Kidney (tissue), 22 donors: ENCODE measurements at places on chromosomes 1 and 21. TPM values are rescaled to one million over a fixed set of nuclear protein-coding genes. Genes with fewer than 3 reads are reported as not detected.

The DDX59 gene
- total RNA-seq, result 20.8 TPM

The PLPPR5 gene
- total RNA-seq, result 0.09 TPM

The GBP1 gene
- 17.9 TPM for total RNA-seq

The ARHGAP29 gene
- 145 TPM for total RNA-seq

The SPATA1 gene
- 2.5 TPM for total RNA-seq

The TRABD2B gene
- 62.0 TPM for total RNA-seq

The HPCAL4 gene
- 5.2 TPM for total RNA-seq

The OLFML3 gene
- 13.5 TPM for total RNA-seq

The HTR6 gene
- not detected for total RNA-seq

The RXRG gene
- 0.44 TPM for total RNA-seq

The TESK2 gene
- total RNA-seq, result 2.7 TPM

GRCh38 chr1:46553506-46553905, 2.1 kb upstream of the KNCN start:
- no peak overlapping the region for H3K27ac ChIP-seq
- no peaks in the 10 kb centered on the region for H3K4me1 ChIP-seq
- no peaks in the 10 kb centered on the region for H3K27me3 ChIP-seq
- no peak for DNase-seq
- no peak overlapping the region for H3K4me3 ChIP-seq

- H3K27ac ChIP-seq, result peak overlapping the region; percentile 86
- H3K4me1 ChIP-seq, result peaks cover 10% of the 10 kb centered on the region
Measured at GRCh38 chr1:36305915-36306209, 306 bp upstream of the SH3D21 start.

GRCh38 chr21:29583424-29583924, 284.8 kb downstream of the BACH1 start:
- H3K27me3 ChIP-seq, result no peaks in the 10 kb centered on the region
- DNase-seq, result no peak

- no peaks in the 10 kb centered on the region for H3K36me3 ChIP-seq
- H3K27ac ChIP-seq, result no peak overlapping the region
- no peaks in the 10 kb centered on the region for H3K4me1 ChIP-seq
- no peaks in the 10 kb centered on the region for H3K27me3 ChIP-seq
- no peak for DNase-seq
- no peak overlapping the region for H3K4me3 ChIP-seq
Measured at GRCh38 chr1:218886101-218886871, 287.4 kb upstream of the LYPLAL1 start.

GRCh38 chr1:7425771-7426170, 345.3 kb upstream of the VAMP3 start:
- H3K27me3 ChIP-seq, result no peaks in the 10 kb centered on the region
- H3K27ac ChIP-seq, result no peak overlapping the region
- H3K4me3 ChIP-seq, result no peak overlapping the region

DNA sequence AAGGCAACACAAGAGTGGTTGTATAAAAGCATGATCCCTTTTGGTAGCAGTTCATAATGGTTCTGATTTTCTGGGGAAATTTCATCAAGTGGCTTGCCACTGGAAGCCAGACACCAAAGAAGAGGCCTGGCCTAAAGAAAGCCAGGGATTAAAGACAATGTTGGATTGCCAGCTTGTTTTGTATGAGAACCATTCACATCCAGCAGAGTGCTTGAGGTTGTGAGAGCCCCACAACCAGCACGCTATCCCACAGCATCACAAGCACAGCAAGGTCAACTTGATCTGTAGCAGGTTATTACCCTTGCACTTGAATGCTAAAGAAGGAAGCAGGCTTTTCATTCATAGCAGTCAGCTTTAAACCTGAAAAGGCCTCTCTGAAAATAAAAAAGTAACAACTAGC, 399.8 kb downstream of the PLPP3 start:
- no peak overlapping the region for H3K27ac ChIP-seq
- no peaks in the 10 kb centered on the region for H3K36me3 ChIP-seq
- H3K27me3 ChIP-seq, result no peaks in the 10 kb centered on the region
- no peak for DNase-seq
- no peaks in the 10 kb centered on the region for H3K4me1 ChIP-seq
- H3K4me3 ChIP-seq, result no peak overlapping the region

- H3K27me3 ChIP-seq, result no peaks in the 10 kb centered on the region
- H3K36me3 ChIP-seq, result no peaks in the 10 kb centered on the region
- H3K4me1 ChIP-seq, result peaks cover 2% of the 10 kb centered on the region
- no peak overlapping the region for H3K4me3 ChIP-seq
Measured at GRCh38 chr1:206812471-206812870, 40.2 kb upstream of the IL10 start.

GRCh38 chr1:206580438-206581113, 31.7 kb downstream of the EIF2D start:
- no peaks in the 10 kb centered on the region for H3K36me3 ChIP-seq
- H3K4me3 ChIP-seq, result no peak overlapping the region
- DNase-seq, result no peak
- H3K27me3 ChIP-seq, result no peaks in the 10 kb centered on the region
- peaks cover 4% of the 10 kb centered on the region for H3K4me1 ChIP-seq

GRCh38 chr1:203290261-203291089, 14.8 kb upstream of the BTG2 start:
- peaks cover 55% of the 10 kb centered on the region for H3K4me1 ChIP-seq
- no peaks in the 10 kb centered on the region for H3K27me3 ChIP-seq
- DNase-seq, result peak; percentile 97
- H3K27ac ChIP-seq, result peak overlapping the region; percentile 92
- H3K4me3 ChIP-seq, result peak overlapping the region; percentile 39
- no peaks in the 10 kb centered on the region for H3K36me3 ChIP-seq

- H3K36me3 ChIP-seq, result no peaks in the 10 kb centered on the region
- H3K4me1 ChIP-seq, result no peaks in the 10 kb centered on the region
- H3K4me3 ChIP-seq, result no peak overlapping the region
- no peaks in the 10 kb centered on the region for H3K27me3 ChIP-seq
- no peak overlapping the region for H3K27ac ChIP-seq
Measured at GRCh38 chr1:171397851-171398469, 84.0 kb downstream of the FMO4 start.

- no peak overlapping the region for H3K4me3 ChIP-seq
- no peaks in the 10 kb centered on the region for H3K36me3 ChIP-seq
- H3K27me3 ChIP-seq, result no peaks in the 10 kb centered on the region
Measured at GRCh38 chr1:29655145-29655544, 418.8 kb downstream of the PTPRU start.

DNA sequence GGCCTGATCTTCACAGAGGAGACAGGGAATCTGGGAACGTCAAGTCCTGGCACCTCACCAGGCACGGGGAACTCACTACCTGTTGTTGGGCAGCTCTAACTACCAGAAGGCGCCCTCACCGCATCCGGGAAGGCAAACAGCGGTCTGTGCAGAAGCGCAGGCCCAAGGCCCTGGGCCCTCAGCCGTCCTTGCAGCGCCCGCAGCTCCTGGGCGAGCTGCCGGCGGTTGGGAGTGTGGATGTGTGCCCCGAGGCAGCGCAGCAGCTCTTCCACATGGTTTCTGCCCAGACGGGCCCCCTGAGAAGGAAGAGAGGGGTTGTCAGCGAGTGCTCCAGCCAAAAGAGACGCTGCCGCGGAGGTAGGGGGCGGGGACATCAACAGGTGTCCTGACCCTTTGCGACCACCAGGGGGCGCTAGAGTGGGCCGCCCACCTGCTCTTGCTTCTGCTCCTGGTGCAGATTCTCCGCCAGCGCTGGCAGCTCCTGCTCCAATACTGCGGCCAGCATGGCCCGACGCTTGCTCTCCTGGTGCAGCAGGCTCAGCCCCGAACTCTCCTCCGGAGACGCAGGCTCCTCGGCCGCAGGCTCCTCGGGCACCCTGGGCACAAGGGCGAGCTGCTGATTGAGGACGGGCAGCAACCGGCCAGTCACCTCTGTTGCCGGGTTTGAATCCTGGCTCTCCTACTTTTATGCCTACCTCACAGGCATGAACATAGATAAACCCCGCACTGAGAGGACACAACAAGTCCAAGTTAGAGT, 9.3 kb downstream of the MAP3K6 start:
- DNase-seq, result peak; percentile 89
- no peaks in the 10 kb centered on the region for H3K27me3 ChIP-seq
- no peak overlapping the region for H3K4me3 ChIP-seq
- peaks cover 11% of the 10 kb centered on the region for H3K36me3 ChIP-seq

DNA sequence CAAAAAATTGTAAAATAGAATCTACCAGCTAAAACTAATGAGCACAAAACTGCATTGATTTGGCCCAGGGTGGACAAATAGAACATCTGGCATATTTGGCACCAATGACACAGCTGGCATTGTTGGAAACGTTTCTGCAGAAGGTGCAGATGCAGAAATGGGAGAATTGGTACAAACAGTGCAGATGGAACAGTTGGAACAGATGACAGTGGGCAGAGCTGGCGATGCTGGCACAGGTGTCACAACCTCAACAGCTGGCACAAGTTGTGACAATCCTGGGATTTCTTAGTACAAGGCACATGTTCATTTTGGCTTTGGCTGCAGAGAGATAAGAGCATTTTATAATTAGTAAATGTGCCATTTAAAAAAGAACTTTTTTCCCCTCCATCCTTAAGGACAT, 91.1 kb upstream of the ZBTB18 start:
- H3K4me1 ChIP-seq, result no peaks in the 10 kb centered on the region
- H3K27ac ChIP-seq, result no peak overlapping the region
- H3K27me3 ChIP-seq, result no peaks in the 10 kb centered on the region
- no peaks in the 10 kb centered on the region for H3K36me3 ChIP-seq

GRCh38 chr21:28455253-28455600, 537.5 kb downstream of the LTN1 start:
- H3K36me3 ChIP-seq, result no peaks in the 10 kb centered on the region
- no peak overlapping the region for H3K27ac ChIP-seq
- H3K27me3 ChIP-seq, result no peaks in the 10 kb centered on the region
- H3K4me3 ChIP-seq, result no peak overlapping the region
- DNase-seq, result no peak
